Tibial nerve (tissue), 4 donors: ENCODE measurements at places on chromosomes 5 and 9. TPM values are rescaled to one million over a fixed set of nuclear protein-coding genes. Genes with fewer than 3 reads are reported as not detected.

The NFIL3 gene
- 65.1 TPM for total RNA-seq

GRCh38 chr9:86452201-86452828, 98.1 kb upstream of the TUT7 start:
- H3K27me3 ChIP-seq: no peaks in the 10 kb centered on the region
- H3K4me1 ChIP-seq: peaks cover 22% of the 10 kb centered on the region
- H3K27ac ChIP-seq: no peak overlapping the region

- H3K36me3 ChIP-seq: no peaks in the 10 kb centered on the region
- peak overlapping the region; percentile 10 for H3K4me3 ChIP-seq
- peak; percentile 73 for DNase-seq
- H3K27me3 ChIP-seq: no peaks in the 10 kb centered on the region
These were observed 3.4 kb downstream of the SMIM3 start for GRCh38 chr5:150781706-150782614.

DNA sequence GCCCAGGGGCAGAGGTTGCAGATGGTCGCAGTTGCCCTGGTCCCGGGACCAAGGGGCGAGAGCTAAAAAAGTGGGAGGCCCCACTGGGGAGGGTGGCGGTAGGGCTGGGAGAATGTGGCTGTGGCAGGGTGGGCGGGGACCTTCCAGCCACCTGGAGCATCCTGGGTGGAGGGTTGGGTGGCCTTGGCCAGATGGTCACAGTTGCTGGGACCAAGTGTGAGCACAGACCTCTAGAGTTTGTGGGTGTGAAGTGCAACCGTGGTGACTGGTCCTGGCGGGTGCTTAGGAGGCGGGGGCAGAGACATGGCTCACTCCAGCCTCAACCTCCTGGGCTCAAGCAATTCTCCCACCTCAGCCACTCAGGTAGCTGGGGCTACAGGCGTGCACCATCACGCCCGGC, 5.7 kb upstream of the TRAF2 start:
- H3K27me3 ChIP-seq: no peaks in the 10 kb centered on the region
- H3K27ac ChIP-seq: no peak overlapping the region
- no peaks in the 10 kb centered on the region for H3K4me1 ChIP-seq
- no peak for DNase-seq
- no peak overlapping the region for H3K4me3 ChIP-seq

DNA sequence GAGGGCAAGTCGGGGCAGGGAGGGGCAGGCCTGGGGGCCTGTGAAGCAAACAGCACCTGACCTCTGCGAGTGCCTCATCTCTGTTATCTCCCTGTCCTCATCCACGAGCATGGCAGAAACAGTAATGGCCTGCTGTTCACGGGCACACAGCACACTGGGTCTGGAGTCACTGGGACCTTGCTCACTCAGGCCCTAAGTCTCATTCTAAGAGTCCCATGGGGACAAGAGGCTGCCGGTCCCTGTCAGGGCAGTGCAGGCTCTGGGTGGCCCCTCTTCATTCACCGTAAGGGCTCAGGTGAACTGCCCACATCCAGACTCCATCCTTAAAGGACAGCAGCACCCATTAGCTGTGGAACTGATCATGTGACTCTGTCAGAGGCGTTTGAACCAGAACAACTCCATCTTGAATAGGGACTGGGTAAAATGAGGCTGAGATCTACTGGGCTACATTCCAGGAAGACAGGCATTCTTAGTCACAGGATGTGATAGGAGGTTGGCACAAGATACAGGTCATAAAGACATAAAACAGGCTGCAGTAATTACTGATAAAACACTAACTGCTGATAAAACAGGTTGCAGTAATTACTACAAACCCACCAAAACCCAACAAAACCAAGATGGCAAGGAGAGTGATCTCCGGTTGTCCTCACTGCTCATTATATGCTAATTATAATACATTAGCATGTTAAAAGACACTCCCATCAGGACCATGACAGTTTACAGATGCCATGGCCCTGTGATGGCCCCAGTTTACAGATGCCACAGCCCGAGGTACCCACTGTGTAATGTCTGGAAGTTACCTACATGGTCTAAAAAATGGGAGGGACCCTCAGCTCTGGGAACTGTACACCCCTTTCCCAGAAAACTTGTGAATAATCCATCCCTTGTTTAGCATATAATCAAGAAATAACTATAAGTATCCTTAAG, 28.7 kb downstream of the BICD2 start:
- no peak for DNase-seq
- no peaks in the 10 kb centered on the region for H3K36me3 ChIP-seq
- H3K4me1 ChIP-seq: peaks cover 72% of the 10 kb centered on the region
- H3K27ac ChIP-seq: no peak overlapping the region

DNA sequence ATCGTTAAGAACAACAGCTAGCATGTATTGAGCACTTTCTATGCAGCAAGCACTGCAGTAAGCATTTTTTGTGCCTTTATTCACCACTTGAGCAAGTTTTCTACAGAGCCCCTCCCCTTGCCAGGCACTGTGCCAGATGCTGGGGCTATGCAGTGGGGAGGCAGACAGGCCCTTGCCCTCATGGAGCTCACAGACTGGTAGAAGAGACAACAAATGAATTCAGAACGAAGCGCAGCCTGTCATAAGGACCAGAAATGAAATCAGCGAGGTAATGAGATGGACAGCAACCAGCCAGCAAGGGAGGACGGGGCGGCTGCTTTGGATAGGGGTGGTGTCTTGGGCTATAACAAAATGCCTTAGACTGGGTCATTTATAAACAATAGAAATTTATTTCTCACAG, 68.8 kb downstream of the C9orf50 start:
- DNase-seq: no peak
- no peaks in the 10 kb centered on the region for H3K27me3 ChIP-seq
- no peak overlapping the region for H3K27ac ChIP-seq
- peaks cover 6% of the 10 kb centered on the region for H3K4me1 ChIP-seq
- H3K36me3 ChIP-seq: no peaks in the 10 kb centered on the region
- H3K4me3 ChIP-seq: no peak overlapping the region

DNA sequence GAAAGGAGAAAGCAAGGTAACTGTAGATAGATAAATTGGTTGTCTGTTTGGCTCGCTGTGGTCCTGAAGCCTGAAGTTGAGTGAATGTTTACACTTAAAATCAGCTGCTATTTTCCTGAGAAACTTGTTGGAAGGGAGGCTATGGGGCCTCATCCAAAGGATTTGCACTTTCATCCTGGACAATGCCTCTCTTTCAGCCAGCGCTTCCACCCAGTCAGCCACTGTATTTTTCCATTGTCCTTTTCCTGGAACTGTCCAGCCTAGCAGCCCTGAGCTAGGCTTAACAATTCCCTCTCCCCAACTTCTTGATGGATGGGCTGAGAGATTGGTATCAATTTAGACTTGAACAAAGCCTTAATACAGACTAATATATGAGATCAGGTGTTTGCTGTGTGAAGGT, 429.2 kb downstream of the DMAC1 start:
- H3K27me3 ChIP-seq: no peaks in the 10 kb centered on the region
- no peaks in the 10 kb centered on the region for H3K36me3 ChIP-seq
- DNase-seq: no peak

DNA sequence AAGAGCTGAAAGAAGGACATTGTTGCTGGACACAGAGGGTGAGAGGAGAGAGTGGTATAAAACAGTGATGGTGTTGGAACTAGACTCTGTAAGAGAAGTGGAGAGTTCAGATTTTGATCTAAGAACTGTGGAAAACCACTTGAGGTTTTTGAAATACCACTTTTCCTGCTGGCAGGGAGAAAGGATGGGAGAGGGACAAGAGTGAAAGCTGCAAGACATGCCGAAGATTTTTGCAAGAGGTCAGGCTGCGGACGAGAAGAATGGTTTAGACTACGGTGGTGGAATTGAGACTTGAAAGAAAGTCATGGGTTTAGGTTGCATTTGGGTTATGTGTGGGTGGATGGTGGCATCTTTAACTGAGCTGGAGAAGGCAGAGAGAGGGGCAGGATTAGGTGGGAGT, 202.2 kb upstream of the RPS23 start:
- no peaks in the 10 kb centered on the region for H3K4me1 ChIP-seq
- no peaks in the 10 kb centered on the region for H3K36me3 ChIP-seq
- H3K4me3 ChIP-seq: no peak overlapping the region

DNA sequence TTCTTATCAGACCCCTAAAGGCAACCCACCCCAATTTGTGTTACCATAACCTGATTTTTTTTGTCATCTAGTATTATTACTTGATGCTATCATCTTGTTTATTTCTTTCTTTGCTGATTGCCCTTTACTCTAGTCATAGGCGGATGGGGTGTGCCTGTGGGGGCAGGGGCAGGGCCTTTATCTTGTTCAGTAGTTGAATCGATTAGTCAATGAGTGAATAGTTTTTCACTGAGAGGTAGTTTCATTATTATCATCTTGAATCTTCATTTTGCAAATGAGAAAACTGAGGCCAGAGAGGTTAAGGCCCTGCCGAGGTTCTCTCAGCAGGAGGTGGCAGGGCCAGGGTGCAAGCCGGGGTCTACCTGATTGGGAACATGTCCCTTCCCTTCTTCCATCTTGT, 9.4 kb upstream of the GM2A start:
- no peaks in the 10 kb centered on the region for H3K27me3 ChIP-seq
- no peak for DNase-seq
- H3K4me1 ChIP-seq: no peaks in the 10 kb centered on the region
- no peak overlapping the region for H3K4me3 ChIP-seq
- H3K36me3 ChIP-seq: no peaks in the 10 kb centered on the region

GRCh38 chr9:92740446-92740961, 24.1 kb downstream of the BICD2 start:
- peak overlapping the region; percentile 6 for H3K4me3 ChIP-seq
- peak overlapping the region; percentile 83 for H3K27ac ChIP-seq
- no peak for DNase-seq
- no peaks in the 10 kb centered on the region for H3K27me3 ChIP-seq
- H3K36me3 ChIP-seq: no peaks in the 10 kb centered on the region

GRCh38 chr5:96829297-96829696, 21.6 kb upstream of the ERAP1 start:
- H3K4me1 ChIP-seq: no peaks in the 10 kb centered on the region
- H3K27ac ChIP-seq: no peak overlapping the region
- H3K36me3 ChIP-seq: no peaks in the 10 kb centered on the region
- no peaks in the 10 kb centered on the region for H3K27me3 ChIP-seq
- DNase-seq: no peak
